ENCODE measurements at places on chromosomes 4 and X.

DNA sequence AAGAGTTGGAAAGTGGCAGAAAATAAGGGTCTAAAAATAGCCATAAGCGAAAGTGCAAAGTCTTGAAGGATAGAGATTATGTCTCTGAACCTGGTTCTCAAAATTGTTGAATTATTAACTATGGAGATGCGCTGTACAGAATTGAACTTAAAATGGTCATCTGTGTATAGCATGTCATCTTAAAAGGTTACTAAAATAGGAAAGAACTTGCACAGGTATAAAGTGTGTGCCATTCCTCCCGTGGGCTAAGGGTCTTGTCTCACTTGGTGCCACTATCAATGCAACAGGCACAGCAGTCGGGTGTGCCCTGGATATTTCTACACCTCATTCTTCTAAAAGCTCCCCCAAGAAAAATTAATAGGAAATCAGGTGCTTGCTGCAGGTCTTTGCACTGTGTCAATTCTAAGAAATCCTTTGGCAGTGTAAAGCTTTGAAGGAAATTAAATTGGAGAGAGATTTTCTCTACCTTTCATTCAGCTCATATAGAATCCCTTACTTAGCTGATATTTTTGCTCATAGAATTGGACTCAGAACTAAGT is 2.4 kb downstream of the SORBS2 start:
- DNase-seq, result no peak

DNA sequence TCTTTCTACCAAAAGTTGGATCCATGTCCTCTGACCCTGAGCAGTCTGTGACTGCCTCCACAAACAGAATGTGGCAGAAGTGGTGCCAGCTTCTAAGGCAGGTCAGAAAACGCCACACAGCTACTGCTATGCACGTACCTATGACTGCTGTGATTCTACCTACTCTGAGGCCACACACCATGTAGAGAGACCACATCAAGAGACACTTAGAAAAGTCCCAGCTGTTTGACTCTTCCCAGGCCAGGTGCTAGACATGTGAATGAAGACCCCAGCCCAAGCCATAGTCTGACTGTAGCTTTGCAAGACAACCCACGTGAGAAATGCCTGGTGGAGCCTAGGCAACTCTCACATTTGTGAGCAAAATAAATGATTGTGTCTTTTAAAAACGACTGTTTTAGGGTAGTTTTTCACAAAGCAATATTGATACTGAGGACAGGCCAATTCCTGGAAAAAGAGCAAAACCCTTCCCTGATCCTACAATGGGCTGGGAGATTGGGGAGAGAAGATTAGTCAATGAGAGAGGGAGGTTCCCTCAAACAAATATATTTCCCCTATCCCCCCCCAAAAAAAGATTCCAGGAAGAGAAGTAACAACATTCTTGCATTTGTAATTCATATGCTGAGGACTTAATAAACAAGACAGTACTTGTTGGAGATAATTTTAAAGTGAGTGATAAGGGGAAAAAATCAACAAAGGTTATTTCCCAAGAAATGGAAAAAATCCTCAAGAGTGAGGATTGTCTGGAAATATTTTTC is 33.3 kb downstream of the FRYL start:
- DNase-seq, result no peak

- no peak for DNase-seq
These were observed 820.8 kb upstream of the GRIA3 start for GRCh38 chrX:122363112-122363795.

GRCh38 chrX:17860811-17861488 is at the start of gene RAI2:
TSS of gene RAI2 (minus strand) at chrX:17861298. CDS start at chrX:17802010, 59,288 bp downstream.
- no peak for DNase-seq

GRCh38 chrX:150226223-150226965 is 136.7 kb upstream of the MAMLD1 start:
- no peak for DNase-seq

- no peak for DNase-seq
These were observed 365.5 kb downstream of the PCDH7 start for GRCh38 chr4:31085689-31086088.

DNA sequence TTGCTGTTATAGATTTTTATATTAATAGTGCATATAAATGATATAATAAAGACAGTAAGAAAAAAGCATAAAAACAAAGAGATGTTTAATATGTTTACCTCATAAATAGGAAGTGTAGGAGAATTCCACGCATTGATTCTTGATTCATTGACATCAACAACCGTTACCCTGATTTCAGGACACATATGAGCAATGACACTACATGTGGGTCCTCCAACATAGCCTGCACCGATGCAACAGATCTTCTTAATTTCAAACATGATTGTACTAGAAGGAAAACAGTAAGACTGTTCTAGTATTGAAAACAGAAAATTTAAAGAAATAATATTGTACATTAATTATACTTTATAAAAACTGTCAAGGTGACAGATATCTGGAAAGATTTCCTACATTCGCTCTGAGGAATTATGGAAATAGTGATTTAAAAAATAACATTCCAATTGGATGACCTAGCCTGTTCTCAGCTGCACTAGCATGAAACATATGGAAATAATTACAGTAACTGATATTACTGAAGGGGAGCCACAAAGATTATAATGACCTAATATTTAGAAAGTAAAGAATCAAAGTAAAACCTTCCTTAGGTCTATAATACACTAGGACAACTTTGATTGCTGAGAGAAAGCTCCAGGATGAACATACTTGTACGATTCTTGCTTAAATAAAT is 5.9 kb downstream of the UGDH start:
- DNase-seq, result no peak

- no peak for DNase-seq
These were observed 39.6 kb upstream of the PDLIM5 start for GRCh38 chr4:94412019-94412657.

- no peak for DNase-seq
These were observed 46.7 kb downstream of the C4orf46 start for GRCh38 chr4:158624889-158625478.

DNA sequence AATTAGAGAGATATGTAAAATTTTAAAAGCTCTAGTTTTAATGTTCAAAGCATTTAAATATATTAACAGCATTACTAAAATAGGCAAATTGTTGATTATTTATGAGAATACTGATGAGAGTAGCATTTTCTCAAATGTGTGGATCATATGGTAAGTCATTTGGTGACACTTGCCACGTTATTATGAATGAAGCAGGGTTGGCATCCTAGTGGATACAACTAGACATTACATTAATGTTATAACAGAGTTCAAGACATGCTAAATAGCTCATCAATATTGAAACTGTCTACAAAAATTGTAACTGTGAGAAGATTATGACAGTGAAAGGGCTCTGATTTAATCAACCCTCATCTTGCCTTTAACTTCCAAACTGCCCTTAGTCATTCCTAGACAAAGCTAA is 171.1 kb downstream of the PDGFC start:
- no peak for DNase-seq

- DNase-seq, result no peak
These were observed 105.3 kb upstream of the SMIM10 start for GRCh38 chrX:134885336-134886001.

DNA sequence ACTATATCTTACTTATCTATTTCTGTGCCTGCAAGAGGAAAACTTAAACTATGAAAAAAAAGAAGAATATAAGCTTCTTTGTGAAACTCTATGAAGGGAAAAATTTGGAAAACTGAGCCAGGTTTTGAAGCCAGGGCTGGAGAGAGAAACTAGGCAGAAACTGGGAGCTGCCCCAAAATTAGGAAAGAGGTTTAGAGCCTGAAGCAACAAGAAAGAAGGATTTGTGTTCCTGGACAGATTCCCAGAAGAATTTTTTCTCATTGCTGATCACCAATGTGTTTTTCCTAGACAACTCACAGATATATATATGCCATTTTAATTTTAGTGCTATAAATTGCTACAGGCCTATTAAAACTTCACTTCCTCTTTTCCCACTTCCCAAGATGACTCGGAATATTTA is 245.0 kb upstream of the GEMIN8 start:
- no peak for DNase-seq

GRCh38 chr4:98452091-98452490 is 190.9 kb downstream of the RAP1GDS1 start:
- no peak for DNase-seq

DNA sequence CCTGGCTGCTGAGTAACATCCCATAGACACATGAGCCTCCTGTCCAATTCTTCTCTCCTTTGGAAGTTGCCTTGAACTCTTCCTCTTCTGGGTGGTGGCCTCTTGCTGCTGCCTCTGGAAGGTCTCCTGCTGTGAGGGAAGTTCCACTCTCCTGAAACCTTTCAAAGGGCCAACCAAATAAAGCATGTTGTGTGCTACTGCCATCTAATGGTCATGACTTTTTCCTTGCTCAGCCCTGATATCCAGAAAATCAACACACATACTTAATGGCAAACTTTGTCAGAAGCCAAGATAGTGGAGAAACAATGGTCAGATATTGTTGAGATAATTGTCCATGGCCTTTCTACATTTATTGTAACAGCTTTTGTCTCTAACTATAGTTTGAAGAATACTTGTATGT is 19.1 kb upstream of the ZXDA start:
- no peak for DNase-seq

DNA sequence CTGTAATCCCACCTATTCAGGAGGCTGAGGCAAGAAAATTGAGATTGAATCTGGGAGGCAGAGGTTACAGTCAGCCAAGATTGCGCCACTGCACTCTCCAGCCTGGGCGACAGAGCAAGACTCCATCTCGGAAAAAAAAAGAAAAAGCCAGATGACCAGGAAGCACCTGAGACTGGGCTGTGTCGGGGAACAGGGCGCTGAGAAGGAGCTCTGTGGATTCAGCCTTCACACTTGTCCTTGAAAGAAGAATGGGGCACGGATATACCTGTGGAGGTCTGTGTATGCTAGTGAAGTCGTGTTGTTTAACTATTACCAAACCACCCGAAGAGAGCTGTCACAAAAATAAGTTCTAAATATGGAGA is 39.3 kb upstream of the TADA2B start:
- no peak for DNase-seq

DNA sequence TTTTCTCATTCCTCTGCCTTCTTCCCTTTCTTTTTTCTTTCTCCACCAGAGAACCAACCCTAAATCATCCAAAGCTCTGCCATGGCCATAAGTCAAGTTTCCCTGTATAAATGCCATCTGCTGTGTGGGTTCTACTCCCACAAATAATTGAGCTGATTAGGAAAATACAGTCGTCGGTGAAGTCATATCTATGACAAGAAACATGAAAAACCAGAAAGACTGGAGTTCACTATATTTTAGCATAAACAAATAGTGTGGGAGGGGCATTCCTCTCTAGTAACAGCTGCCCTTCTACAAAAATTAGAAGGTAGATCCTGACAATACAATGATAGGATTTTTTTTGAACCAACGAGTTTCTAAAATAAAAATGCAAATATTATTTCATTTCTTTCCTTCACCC is 48.8 kb downstream of the SPOCK3 start:
- DNase-seq, result no peak

- DNase-seq, result no peak
These were observed 174.0 kb upstream of the ANXA3 start for GRCh38 chr4:78377555-78377954.

DNA sequence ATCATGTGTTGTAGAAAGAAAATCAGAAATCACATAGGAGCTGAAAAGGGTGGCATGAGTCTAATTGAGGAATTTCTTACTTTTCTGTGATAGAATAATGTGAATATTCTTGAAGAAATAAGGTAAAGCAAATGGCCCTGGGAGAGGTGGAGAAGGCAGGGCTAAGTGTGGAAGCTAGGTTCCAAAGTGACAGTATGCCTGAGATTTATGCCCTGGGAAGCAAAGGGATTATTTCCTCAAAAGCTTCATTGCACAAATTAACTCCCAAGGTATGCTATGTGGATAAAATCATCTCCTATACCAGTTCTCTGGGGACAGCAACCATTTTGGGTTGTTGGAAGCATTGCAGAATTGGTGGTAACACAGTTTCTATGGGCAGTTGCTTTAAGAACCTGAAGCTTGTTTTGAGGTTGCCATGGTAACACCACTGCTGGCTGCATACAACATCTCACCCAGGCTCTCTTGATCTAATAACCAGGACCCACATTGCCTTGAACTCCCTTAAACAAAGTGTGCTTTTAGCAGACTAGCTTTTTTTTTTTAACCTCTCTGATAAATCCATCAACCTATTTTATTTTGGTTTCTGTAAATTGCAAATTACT is 21.0 kb downstream of the MAOA start:
- no peak for DNase-seq

DNA sequence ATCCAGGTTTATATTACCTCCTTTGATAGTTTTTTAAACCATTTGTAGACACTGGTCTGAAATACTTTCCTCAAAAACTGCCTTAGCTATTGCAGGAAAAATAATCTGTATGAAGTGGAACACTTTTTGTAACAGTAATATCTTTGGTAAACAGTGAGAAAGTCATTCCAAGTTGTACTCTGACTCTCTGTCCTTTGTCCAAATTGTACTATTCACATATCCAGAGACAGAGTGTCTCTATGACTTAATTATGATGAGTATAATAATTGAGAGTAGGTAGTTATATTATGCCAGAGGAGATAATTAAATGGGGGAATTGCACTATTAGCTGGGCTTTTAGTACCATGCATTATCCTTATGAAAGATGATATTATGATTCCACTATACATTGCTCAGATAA is 112.6 kb upstream of the LCORL start:
- DNase-seq, result no peak

- DNase-seq, result no peak
These were observed 20.9 kb downstream of the MAPK10 start for GRCh38 chr4:86338989-86339388.

- DNase-seq, result no peak
These were observed 23.7 kb upstream of the NUDT6 start for GRCh38 chr4:122946142-122946541.

GRCh38 chr4:93384887-93385286 is 443.7 kb upstream of the ATOH1 start:
- no peak for DNase-seq

DNA sequence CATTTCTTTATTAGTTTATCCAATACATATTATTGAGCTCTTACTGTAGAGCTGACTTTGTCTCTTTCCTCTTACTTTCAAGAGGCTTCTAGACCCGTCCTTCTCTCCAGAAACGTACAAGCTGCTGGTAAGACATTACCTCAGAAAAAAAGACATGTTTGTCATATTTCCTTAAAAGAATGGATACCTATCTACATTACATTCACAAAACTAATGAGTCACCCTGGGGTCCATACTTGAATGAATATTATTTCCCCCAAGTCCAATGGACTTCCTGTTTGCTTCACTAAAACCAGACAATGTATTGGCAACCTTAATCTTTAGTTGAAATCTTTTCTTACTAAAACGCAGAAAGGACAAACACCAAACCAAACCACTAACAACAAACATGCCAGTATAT is 176.5 kb upstream of the CLNK start:
- no peak for DNase-seq

- no peak for DNase-seq
These were observed 30.6 kb downstream of the FAM241A start for GRCh38 chr4:112175840-112176239.

DNA sequence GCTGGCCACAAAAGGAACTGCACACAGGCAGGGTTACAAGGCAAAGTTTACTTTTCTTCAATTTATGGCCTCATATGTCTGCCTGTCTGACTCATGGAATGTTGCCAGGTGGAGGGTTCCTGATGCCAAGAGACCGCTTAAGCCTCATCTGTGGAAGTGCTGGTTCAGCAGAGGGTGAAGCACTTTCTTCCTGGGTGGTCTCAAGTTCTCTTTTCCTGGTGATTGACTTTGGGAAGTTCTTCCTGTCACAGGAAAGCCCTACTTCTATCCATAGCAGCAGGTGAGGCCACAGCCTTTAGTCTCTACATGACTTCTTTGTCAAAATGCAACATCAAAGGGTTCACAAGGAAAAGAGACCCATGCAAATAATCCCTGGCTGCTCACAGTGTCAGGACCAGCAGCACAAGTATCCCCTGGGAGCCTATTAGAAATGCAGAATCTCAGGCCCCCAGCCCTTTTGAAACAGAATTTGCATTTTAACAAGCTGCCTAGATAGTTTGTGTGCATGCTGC is 81.4 kb upstream of the IGFBP7 start:
- DNase-seq, result no peak

GRCh38 chr4:150002561-150002960 is 75.7 kb upstream of the DCLK2 start:
- DNase-seq, result no peak

Measured in anterior cingulate cortex (tissue), 58 donors.